ENCODE measurements at places on chromosomes 2 and 18. TPM values are rescaled to one million over a fixed set of nuclear protein-coding genes. Genes with fewer than 3 reads are reported as not detected.

Gene REG1B
- total RNA-seq, result not detected

Gene NCKAP5
- 2.2 TPM for total RNA-seq

Gene CD8A
- total RNA-seq, result not detected

Gene GREB1
- 0.13 TPM for total RNA-seq

Gene KIAA2012
- total RNA-seq, result not detected

Gene IL1F10
- not detected for total RNA-seq

Gene KYNU
- total RNA-seq, result 4.4 TPM

Gene C2orf78
- total RNA-seq, result not detected

Gene DYSF
- 4.3 TPM for total RNA-seq

Gene LNPK
- 26.6 TPM for total RNA-seq

Gene GPAT2
- 4.9 TPM for total RNA-seq

Gene SERPINB11
- not detected for total RNA-seq

Gene CSRNP3
- total RNA-seq, result 1.0 TPM

Gene FBXO15
- not detected for total RNA-seq

Measured in epithelial cell of alveolus of lung (primary cell).